ENCODE measurements at places on chromosomes 3 and 15.

GRCh38 chr3:34066328-34066727, 267.9 kb downstream of the PDCD6IP start:
- DNase-seq = no peak

- DNase-seq = no peak
Observed at GRCh38 chr3:30688776-30689641, 82.6 kb downstream of the TGFBR2 start.

GRCh38 chr3:177642804-177643125, 445.5 kb upstream of the TBL1XR1 start:
- no peak for DNase-seq

DNA sequence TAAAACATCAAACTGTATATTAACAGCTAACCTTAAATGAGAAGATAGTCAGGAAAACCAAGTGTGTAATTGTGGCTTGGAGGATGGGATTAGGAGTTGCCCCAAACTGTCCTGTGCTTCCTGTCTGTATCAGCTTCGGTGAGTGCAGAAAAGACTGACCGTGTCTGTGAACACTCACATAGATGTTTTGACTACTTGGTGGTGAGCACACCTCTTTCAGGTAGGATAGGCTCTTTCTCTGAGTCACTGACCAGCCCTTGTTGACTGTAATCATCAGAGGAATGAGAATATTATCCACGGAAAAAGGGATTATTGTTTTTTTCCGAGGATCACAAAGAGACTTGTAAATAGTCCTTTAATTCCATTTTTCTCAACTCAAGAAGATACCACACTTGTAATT, 51.5 kb downstream of the GMNC start:
- DNase-seq = no peak

- DNase-seq = peak; percentile 40
Observed at GRCh38 chr3:66138336-66139313, 82.2 kb upstream of the SLC25A26 start.

All from common myeloid progenitor, CD34-positive (primary cell).